ENCODE measurements at places on chromosomes 4 and X. TPM values are rescaled to one million over a fixed set of nuclear protein-coding genes. Genes with fewer than 3 reads are reported as not detected.
A peak's percentile ranks its signal among the peaks of the same experiment; 100 is the strongest.

S100P gene
- total RNA-seq = not detected

USP17L5 gene
- not detected for total RNA-seq

MAGEB10 gene
- not detected for total RNA-seq

SLC25A31 gene
- not detected for total RNA-seq

MAP3K15 gene
- total RNA-seq = not detected

NXF2B gene
- total RNA-seq = not detected

AIMP1 gene
- total RNA-seq = 24.4 TPM

CABS1 gene
- total RNA-seq = not detected

GUCY1B1 gene
- total RNA-seq = 61.1 TPM

GRIA3 gene
- 1.1 TPM for total RNA-seq

RAB9B gene
- 18.8 TPM for total RNA-seq

GAGE1 gene
- total RNA-seq = not detected

TECRL gene
- total RNA-seq = not detected

FGD1 gene
- total RNA-seq = 9.7 TPM

BTK gene
- 5.8 TPM for total RNA-seq

GRCh38 chr4:138609943-138610350 lies 367.8 kb upstream of the SLC7A11 start:
- no peak for DNase-seq

DNA sequence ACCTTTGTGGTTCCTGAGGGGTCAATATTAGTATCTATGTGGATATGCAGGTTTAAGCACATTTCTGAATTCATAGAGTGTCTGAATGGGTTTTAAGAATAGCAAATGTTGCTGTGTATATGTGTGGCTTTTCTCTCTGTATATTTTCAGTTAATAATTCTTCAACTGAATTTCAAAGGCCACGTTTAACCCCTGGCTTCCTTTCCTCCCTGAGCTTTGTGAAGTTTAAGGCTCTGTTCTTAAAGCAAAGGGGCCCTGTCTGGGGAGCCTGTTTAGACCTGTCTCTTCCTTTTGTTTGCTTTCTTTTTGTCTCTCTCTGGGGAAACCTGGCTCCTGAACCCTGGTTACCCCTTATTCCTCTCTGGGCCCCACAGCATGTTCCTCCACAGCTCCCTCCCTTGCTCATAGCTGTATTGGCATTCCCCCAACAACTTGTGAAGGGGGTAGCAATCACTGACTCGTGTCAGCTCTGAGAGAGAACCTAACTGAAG lies 139.1 kb downstream of the COL4A6 start:
- no peak for DNase-seq

- DNase-seq = no peak
Measured at GRCh38 chr4:5257086-5257485, 205.8 kb downstream of the STK32B start.

DNA sequence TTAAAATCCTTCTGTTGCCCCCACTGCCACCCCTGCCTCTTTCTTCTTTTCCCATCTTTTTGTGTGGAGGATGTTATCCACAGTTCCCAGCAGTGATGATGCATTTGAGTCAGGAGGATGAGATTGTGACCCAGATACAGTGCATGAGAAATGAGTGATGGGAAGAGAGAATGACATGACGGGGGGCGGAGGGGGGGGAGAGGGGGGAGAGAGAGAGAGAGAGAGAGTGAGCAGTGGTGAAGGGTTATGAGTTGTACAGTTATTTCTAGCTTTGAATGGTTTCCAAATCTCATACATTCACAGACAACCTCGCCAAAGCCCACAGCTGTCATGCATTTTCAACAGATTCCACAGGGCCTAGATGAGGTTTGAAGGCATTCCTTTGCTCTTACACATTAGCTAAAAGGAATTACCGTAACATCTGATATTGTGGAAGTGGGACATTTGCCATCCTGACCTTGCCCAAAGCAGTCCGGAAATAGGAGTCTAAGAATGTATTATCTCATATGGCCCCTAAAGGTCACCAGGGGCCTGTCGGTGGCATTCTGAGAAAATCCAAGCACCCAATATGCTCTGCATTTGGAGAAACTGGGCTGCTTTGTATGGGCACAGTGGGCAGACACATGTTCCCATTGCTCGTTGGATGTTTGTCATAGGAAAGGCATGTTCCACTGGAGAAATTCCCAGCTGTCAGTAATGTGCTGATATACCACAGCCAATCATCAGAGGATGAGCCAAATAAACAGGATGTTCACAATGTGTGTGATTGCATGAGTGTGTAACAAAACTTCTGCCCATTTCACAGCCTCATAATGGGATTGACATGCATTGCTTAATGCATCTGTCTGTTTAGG lies 435.8 kb downstream of the SPRY1 start:
- DNase-seq = peak; percentile 81

GRCh38 chr4:78518561-78518960 lies 33.0 kb upstream of the ANXA3 start:
- no peak for DNase-seq

DNA sequence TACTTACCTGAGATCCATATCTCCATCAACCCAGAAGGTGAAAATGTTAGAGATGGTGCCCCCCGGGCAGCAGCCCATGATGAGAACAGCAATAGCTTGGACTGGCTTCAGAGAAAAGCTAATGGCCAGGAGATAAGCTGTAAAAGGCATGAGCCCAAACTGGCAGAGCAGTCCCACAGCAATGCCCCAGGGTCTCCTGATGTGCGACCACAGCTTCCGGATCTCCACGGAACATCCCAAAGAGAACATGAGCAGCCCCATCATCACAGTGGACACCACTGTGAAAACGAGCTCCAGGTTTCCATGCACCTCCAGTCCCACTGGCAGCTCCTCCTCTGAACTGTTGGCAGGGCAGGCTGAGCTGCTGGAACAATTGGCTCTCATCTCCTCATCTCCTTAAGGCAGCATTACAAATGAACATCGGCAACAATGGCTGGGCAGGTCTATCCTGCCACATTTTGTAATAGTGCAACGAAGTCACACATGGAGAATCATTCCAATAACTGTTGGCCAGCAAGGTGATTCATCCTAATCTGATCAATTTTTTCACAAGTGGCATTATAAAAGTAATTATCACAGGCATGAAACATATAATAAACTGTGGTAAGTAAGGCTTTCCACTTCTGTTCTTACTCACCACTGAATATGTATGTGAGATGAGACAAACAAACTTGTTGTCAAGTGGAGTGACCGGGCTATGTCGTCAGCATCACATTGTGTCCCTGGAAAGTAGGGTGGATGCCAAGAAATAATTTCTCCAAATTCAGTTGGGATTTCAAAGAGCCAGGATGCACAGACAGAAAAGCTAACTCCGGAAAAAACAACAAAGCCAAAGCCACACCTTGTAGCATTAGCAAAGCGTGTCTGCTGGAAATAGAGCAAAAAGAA lies at the start of gene SLC10A6:
SLC10A6 (minus strand) TSS at position 653 of the 888 bp plus-strand sequence; CDS start at position 384, 269 bp downstream.
- no peak for DNase-seq

GRCh38 chr4:94689155-94689860 lies 68.4 kb upstream of the BMPR1B start:
- DNase-seq = no peak

- no peak for DNase-seq
Measured at GRCh38 chr4:184355857-184356256, 118.5 kb downstream of the IRF2 start.

- DNase-seq = no peak
Measured at GRCh38 chr4:165994701-165995100, 121.7 kb downstream of the TLL1 start.

GRCh38 chr4:152385551-152385950 lies 150.3 kb downstream of the FBXW7 start:
- DNase-seq = no peak

DNA sequence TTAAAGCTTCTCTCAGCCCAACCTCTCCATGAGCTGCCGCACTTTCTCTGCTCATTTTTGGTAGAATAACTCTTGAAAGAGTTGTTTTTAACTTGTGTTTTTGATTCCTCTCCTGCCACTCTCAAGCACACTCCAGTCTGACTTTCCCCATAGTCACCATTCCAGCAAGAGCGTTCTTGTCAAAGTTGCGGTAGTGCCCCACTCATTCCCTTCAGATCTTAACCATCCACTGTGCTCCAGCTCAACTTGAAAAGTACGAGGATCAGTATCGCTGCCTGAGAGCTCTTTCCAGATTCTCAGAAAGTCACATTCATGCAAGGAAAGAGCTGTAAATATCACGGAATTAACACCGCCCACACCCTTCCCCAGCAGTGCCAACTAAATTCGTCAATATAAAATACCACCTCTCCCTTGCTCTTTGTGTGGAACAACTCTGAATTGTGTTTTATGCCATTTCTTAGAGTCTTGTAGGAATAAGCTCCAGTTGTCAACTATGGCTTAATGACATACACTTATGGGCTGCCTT lies 59.7 kb upstream of the IL15 start:
- no peak for DNase-seq

DNA sequence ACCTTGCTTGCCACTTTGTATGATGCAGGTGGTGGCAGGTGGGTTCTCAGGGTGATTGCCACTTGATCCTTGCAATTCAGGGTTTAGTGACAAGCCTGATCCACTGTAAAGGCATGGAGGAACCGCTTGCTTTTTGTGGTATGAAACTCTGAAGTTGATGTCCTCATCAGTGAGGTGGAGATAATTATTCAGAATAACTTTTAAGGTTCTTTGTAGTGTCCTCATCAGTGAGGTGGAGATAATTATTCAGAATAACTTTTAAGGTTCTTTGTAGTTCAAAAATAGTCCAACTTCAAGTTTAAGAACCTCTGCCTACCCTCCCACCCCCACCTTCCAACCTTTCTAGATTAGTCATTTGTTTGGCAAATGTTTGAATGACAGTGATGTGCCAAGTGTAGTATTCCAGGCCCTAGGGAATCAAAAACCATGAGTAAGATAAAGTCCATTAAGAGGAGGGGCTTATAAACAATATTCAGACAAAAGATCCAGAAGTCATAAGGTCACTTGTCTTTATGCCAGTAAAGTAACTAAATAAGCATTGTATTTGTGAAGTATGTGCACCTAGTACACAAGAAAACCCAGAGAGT lies 51.2 kb downstream of the DCUN1D4 start:
- DNase-seq = no peak

- DNase-seq = peak; percentile 68
Measured at GRCh38 chrX:10239611-10240064, 82.9 kb downstream of the CLCN4 start.

DNA sequence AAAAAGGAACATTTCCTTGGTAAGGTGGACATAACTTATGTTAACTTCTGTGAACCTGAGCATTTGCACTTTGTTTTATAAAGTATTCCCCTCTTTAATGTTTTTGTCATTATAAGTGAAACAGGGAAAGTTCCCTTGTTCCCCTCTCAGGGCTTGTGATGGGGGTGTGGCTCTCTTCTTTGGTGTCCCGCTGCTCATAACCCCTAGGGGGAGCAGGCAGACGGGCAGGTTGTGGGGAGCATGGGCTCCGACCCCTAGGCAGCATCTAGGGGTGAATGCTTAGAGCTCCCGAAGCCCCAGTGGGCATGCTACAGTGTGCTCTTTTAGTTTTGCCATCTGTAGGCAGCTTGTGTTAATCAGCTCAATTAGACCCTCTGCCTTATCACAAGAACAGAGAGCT lies 200.4 kb downstream of the DACH2 start:
- no peak for DNase-seq

GRCh38 chr4:101584306-101584705 lies 206.2 kb upstream of the BANK1 start:
- DNase-seq = no peak

- no peak for DNase-seq
Measured at GRCh38 chr4:108168671-108169523, at the start of gene LEF1. Gene LEF1, minus strand, starts transcription at chr4:108168932. Its CDS starts 1,165 bp downstream, at chr4:108167767.

GRCh38 chrX:112832481-112833095 lies 8.0 kb downstream of the AMOT start:
- no peak for DNase-seq

DNA sequence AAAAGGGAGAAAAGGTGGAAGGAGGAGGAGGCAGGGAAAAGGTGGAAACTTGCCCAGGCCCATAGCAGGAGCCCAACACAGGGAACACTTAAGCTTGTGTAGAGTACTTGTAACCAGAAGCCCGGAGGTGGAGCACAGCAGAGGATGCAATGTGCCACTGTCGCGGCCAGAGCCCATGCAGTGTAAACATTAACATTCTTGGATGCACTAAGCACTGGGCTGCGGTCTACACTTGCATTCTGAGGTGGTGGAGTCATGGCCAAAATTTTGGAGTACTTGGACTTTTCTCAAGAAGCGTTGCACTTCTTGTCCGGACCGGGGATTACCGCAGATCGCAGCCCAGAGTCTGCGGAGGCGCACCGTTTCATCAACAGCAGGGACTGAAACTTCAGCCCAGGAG lies 4.5 kb upstream of the RHOXF1 start:
- DNase-seq = no peak

DNA sequence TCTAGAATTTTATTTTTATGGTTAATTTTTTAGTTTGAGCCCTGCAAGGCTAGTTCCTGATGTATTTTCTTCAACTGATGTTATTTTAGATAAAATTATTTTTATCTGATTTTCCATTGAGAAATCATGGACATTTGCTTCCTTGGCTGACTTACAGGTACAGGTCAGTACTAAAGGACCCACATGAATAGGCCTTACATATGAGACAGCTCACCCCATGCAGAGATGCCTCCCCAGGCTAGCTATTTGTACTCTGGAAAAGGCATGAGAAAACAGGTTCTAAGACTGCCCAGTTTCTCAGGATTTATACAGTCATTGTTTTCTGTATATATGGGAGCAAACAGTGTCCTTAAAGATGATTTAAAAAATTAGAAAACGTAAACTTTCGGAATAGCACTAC lies 255.5 kb downstream of the BMPR1B start:
- no peak for DNase-seq

DNA sequence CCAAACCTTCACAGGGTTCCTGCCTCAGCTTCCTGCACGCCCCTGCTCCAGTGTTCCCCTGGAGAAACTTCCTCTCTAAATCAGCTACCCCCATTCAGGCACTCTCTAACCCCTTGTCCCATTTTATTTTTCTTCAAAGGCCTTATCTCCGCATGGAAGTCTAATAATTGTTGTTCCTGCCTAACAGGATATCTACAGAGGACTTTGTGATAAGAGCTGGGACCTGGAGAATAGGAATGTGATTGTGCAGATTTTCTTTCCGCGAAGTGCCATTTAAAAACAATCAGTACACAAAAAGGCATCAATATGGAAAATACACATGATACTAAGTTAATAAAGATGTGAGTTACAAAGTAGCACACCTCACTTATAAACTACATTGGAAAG lies 32.6 kb downstream of the LDB2 start:
- no peak for DNase-seq

Measured in sigmoid colon (tissue), 7 donors.